Heart left ventricle (tissue), 16 donors: ENCODE measurements at places on chromosomes 2 and 18. TPM values are rescaled to one million over a fixed set of nuclear protein-coding genes. Genes with fewer than 3 reads are reported as not detected.

GRCh38 chr18:12485479-12486105 is 77.9 kb downstream of the PRELID3A start:
- DNase-seq = no peak

DNA sequence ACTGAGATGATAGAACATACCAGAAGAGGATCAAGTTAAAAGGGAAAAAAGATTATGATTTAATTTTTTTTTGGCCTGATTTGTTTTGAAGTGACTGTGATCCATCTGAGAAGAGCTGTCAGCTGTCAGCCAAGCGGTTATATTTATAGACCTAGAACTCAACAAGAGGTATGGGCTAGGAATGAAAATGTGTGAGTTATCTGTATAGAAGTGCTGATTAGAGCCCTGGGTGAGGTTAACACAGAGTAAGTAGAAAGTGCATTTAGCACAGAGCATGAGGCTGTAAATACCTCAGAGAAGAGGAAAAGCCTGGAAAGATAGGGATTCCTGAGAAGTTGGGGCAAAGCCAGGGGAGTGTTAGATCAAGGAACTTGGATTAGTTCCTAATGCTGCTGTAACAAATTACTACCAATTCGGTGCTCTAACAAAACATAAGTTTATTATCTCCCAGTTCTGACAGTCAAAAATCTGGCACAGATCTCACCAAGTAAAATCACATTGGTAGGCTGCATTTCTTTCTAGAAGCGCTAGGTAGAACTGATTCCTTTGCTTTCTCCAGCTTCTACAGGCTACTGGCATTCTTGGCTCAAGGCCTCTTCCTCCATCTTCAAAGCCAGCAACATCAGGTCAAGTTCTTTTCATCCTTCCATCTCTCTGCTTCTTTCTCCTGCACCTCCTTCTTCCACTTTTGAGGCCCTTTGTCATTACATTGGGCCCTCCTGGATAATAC is 197.4 kb upstream of the SPHKAP start:
- DNase-seq = peak; percentile 32

- no peak for DNase-seq
Observed at GRCh38 chr18:57059366-57059765, 87.5 kb upstream of the BOD1L2 start.

DNA sequence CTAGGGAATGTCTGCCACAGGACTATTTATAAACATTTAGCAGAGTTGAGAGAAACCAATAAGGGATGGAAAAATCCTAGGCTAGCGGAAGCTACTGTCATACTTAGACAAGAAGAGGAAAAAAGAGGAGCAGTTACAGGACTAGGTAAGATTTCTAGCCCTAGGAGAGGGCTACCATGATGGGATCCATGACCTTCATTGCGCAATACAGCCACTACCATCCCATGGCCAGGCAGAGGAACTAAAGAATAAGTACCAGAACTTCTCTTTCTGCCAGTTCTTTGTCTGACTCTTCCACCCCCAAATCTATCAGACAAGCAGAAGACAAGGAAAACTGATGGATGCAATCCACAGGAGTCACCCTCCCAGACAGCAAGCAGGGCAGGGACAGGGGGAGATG is 417.0 kb upstream of the CHST9 start:
- DNase-seq = no peak

- DNase-seq = peak; percentile 32
Observed at GRCh38 chr18:35730691-35731370, 149.3 kb downstream of the GALNT1 start.

DNA sequence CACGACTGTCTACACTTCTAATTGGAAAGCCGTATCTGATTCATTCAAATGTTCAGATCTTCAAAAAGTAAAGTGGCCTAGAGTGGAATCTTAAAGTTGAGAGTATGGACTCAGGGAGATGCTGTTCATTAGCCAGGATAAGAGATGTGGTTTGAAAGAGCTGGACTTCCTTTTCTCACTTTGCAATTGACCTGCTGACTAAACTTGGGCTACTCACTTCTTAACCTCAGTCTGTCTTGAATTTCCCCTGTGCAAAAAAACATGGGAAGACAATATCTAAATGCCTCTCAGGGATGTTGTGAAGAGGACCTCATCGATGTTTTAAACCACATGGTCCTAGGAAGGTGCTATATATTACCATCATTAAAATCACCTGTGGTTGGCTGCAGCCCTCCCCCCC is 64.1 kb downstream of the BCL2 start:
- no peak for DNase-seq

DNA sequence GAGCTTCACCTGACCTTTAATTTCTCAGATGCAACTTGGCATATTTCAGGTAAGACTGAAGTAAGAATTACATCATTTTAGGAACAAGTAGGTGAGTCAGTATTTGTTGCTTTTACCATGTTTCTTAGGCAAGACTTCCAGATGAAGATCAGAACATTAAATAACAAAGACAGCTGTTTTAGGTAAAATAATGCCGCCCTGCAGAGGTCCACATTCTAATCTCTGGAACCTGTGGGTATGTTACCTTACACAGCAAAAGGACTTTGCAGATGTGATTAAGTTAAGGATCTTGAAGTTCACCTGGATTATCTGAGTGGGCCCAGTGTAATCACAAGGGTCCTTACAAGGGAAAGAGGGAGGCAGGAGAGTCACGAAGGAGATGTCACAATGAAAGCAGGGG is 39.3 kb downstream of the ICOS start:
- no peak for DNase-seq

DNA sequence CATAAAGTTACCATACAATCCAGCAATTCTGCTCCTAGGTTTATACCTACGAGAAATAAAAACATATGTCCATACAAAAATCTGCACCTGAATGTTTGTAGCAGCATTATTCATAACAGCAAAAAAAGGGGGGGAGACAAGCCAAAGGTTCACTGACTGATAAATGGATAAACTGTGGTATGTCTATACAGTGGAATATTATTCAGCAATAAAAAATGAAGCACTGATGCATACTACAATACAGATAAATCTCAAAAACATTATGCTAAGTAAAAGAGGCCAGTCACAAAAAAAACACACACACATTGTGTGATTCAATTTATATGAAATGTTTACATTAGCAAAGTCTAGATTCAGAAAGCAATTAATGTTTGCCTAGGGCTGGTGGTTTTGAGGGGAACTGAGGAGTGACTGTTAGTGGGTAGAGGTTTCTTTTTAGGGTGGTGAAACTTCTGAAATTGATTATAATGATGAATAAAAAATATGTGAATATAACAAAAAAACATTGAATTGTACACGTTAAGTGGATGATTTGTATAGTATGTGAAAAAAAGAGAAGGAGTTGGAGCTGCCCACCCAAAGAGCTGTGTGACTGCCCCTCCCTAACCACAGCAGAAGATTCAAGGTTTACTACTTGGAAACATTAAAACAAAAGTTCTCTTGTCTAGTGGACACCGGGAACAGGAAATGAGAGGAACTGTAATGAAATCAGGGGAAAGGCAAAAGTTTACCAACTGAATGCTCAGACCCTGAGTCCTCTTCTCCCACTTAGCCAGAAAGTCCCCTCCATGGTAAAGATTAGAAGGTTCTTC is 13.4 kb downstream of the COLEC12 start:
- DNase-seq = no peak

The FRZB gene
- 0.31 TPM for total RNA-seq

The CREG2 gene
- not detected for total RNA-seq

The GKN2 gene
- total RNA-seq = not detected

The IL36A gene
- not detected for total RNA-seq
